Activated naive CD4-positive, alpha-beta T cell (primary cell): ENCODE measurements at places on chromosomes 2 and 18.

GRCh38 chr2:35887146-35887545 is 468.4 kb upstream of the CRIM1 start:
- DNase-seq = no peak

GRCh38 chr18:59448546-59448945 is 89.5 kb upstream of the LMAN1 start:
- DNase-seq = no peak

DNA sequence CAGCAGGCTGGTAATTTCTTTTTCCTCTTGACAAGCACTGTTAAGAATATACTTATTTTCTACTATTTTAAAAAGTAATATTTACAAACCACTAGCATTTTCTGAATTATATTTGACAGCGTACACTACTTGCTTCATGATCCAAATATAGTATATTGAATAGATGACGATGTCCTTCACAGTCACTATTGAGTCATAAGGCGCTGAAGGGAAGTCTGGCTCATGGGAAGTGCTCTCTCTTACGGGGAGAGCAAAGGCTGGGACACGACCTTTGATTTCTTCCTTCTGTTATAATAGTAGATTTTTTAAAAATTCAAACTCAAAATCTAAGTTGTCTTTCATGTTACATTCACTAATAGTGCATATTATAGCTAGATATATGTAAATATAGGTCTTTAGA is 357.1 kb downstream of the SOCS6 start:
- no peak for DNase-seq

GRCh38 chr2:105437708-105438103 is 38.9 kb upstream of the FHL2 start:
- DNase-seq = no peak

GRCh38 chr2:74730530-74730929 is 76.5 kb downstream of the SEMA4F start:
- no peak for DNase-seq

- no peak for DNase-seq
Observed at GRCh38 chr2:10229462-10230099, 73.1 kb upstream of the HPCAL1 start.

- DNase-seq = no peak
Observed at GRCh38 chr2:99490623-99491461, 1.0 kb upstream of the REV1 start.

DNA sequence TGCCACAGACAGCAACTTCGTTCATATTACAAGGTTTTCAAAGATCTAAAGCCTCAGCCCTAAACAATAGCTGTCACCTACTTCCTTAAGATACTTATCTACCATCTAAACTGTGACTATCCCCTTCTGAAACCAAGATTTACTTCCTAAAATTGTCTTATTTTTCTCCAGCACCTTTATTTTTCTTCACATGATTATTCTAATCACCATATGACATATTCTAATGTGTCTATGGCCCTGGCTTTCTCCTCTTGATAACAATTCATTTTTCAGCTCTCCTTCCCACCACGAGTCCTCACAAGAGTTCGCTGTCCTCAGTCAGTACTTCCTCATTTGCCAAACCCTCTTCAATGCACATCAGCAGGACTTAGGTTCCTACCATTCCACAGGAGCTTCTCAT is 53.9 kb downstream of the RTTN start:
- no peak for DNase-seq

- DNase-seq = no peak
Observed at GRCh38 chr2:183059561-183059960, 19.0 kb upstream of the DUSP19 start.

GRCh38 chr2:230650585-230651137 is 62.0 kb upstream of the CAB39 start:
- no peak for DNase-seq

DNA sequence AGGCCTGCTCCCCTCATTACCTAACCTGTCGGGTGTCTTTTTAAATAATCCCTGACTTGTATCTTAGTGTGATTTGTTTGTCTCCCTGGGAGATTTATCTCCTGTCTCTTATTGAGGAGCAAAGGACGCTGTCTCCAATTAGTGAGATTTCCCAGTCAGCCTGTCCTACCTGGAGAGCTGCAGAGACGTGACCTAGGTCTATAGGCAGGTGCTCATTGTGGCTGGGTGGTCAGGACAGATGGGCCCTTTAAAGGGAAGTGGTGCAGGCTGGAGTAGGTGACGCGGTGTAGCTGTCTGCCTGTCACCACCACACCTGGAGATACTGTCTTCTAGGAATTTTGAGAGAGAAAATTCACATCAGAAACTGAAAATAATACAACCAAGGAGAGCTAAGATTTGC is 28.0 kb downstream of the PLB1 start:
- no peak for DNase-seq

- DNase-seq = no peak
Observed at GRCh38 chr2:242027676-242028450, 158.3 kb downstream of the RTP5 start.
